ENCODE measurements at places on chromosomes 1 and 21.

GRCh38 chr1:21294266-21294989, 4.2 kb upstream of the ECE1 start:
- no peak for DNase-seq

- DNase-seq, result no peak
Measured at GRCh38 chr1:66176012-66176715, 357.8 kb upstream of the SGIP1 start.

GRCh38 chr1:27576806-27577227, 27.1 kb downstream of the AHDC1 start:
- no peak for DNase-seq

DNA sequence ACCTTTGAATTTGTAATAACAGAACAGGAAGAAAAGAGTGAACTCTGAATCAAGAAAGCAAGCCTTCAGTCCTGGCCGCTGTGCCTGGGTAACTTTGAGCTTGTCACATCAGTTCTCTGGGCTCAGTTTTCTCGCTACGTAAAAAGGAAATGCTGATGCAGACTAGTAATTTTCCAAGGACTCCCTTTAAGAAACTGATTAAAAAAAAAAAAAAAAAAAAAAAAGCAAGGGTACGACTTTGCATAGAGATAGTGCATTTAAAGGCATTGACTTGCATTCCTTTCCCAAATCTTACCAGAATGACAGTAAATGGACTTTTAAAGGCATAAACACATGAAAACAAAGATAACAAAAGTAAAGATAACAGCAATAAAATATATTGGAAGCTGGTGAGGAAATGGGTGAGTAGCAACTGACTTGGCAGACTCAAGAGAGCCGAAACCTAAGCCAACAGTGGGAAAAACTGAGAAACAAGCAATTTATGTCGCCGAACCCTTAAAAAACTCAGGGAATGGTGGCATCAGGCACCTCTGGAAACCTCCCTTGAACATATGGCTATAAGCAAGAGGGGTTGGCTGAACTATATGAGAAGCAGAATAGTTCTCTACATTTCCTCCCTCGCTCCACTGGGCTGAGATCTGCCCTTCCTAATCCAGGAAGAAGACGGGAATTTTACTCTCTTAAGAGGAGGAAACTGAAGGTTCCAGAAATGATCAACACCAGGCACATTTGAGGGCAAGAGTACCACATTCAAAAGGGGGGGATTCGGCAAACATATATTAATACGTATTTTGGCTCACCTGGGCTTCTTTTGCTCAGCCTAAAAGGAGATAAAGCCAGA, 189.2 kb downstream of the CDC7 start:
- DNase-seq, result no peak

GRCh38 chr1:109806733-109807400, 43.1 kb upstream of the EPS8L3 start:
- no peak for DNase-seq

DNA sequence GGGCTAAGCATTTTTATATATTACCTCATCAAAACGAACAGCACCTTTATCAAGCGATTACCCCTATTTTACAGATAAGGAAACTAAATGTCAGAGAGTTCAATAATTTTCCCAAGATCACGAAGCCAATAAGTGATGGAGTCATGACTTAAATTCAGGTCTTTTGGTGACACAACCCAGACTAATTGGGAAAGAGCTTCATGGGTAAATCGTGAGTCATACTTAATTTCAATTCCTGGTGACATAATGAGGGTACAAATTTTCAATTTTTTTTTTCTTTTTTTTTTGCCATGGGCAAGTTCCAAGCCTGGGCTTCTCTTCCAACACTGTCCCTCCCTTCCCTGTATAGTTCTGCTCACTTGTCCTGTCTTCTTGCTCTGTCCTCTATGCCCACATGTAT, 30.1 kb upstream of the IL10 start:
- no peak for DNase-seq

DNA sequence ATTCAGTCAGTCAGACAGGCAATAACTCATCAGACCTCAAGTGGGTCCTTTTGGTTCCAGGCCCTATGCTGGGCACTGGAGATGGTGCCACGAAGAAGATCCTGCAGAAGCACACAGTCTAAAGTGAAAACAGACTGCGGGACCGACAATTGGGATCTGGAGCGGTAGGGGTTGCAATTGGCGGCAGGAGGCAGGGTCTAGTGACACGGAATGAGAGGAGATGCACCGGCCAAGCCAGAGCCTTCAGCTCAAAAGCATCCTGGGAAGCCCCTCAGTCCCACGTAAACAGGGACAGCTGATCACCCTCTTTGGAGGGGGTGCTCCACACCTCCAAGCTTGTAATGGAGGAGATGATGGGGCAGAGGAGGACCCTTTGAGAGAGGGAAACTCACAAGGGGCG, 56.2 kb downstream of the KLHDC7A start:
- DNase-seq, result no peak

- DNase-seq, result no peak
Measured at GRCh38 chr1:41529621-41530395, 45.3 kb upstream of the EDN2 start.

DNA sequence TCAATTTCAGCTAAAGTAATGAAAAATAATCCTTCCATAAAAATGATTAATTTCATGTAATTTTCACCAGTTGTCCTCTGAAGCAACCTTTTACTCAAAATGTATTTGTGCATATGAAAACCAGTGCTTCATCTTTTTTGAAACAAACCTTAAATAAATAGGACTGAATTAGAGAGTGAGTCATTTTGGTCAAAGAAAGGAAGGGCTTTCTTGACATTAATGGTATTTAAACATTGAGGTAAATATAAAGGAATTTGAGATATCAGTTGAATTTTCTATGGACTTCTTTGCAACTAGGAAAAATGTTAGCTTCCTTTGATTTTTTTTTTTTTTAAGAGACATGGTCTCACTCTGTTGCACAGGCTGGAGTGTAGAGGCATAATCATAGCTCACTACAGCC, 38.7 kb downstream of the SNX7 start:
- no peak for DNase-seq

GRCh38 chr1:43069461-43070050, 102.5 kb downstream of the EBNA1BP2 start:
- DNase-seq, result no peak

All from T47D (cell line).